ENCODE measurements at places on chromosomes 11 and 22.

GRCh38 chr11:14971865-14972580 is at the start of gene CALCA:
CALCA (minus strand) TSS chr11:14972351; CDS start chr11:14971192, 1,159 bp downstream.
- DNase-seq, result no peak

GRCh38 chr11:123822032-123822431 is 15.9 kb upstream of the OR6M1 start:
- no peak for DNase-seq

GRCh38 chr22:25712661-25713400 is 29.2 kb upstream of the MYO18B start:
- no peak for DNase-seq

- DNase-seq, result no peak
Measured at GRCh38 chr22:40323681-40324171, 22.6 kb upstream of the ADSL start.

DNA sequence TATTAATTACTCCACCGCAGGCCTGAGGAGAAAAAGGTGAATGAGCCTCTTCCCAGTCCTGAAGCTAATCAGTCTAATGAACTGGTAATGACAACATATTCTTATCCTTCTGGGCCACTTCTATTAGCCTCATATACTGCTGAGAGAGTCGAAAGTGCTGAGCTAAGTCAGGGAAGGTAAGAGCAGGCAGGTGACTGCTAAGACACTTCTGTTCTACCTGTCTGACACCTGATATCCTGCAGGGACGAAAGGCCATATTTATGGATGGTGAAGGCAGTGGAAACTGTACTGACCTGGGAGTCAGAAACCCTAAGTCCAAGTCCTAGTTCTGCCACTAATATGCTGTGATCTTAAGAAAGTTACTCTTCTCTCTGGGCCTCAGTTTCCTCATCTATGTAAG is 3.5 kb downstream of the TBC1D10A start:
- DNase-seq, result no peak

DNA sequence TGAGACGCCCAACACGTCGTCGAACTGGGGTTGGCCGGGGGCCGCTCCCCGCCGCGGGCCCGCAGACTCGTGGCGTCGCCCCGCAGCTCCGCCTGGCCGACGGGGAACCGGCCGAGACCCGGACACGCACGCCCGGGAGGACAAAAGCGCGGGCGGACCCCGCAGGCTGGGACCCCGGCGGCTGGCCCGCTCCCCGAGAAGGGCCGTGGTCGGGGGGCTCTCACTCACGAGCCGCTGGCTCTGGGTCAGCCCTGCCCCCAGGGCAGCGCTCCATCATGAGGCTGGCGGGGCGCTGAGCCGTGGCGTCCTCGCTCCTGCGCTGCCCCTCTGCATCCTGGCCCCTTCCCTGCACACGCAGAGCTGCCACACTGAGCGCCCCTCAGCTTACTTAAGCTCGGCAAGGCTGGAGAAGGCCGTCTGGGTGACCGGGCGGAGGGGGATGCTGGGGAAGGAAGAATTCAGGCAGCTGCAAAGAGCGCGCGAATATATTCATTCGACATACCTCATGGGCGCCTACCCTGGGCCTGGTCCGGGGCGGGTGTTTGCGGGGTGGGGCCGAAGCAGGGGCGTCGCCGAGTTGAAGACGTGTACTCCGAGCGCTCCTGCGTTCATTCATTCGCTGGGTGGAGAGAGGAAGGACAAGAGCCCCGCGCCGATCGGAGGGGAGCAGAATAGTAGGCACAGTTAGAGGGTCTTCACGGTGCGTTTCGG is 579 bp upstream of the CYB5R2 start:
- no peak for DNase-seq

DNA sequence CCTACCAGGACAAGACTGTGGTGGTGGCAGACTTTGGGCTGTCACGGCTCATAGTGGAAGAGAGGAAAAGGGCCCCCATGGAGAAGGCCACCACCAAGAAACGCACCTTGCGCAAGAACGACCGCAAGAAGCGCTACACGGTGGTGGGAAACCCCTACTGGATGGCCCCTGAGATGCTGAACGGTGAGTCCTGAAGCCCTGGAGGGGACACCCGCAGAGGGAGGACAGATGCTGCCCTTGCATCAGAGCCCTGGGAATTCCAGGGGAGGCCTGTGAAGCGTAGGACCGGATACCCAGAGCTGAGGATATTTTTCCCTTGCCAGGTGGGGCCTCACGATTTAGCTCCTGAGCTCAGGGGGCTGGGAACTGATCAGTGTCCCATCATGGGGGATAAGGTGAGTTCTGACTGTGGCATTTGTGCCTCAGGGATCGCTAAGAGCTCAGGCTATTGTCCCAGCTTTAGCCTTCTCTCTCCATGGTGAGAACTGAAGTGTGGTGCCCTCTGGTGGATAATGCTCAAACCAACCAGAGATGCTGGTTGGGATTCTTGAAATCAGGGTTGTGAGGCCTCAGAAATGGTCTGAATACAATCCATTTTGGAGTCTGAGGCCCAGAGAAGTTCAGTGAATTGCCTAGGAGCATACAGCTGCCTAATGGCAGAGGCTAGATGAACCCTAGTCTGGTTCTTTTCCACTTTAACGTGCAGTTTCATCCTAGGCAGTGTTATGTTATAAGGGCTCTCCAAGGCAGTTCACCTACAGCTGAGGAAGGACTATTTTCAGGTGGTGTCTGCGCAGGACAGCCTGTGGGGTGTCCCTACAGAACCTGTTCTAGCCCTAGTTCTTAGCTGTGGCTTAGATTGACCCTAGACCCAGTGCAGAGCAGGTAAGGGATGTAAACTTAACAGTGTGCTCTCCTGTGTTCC is 19.5 kb downstream of the PIK3IP1 start:
- no peak for DNase-seq

- no peak for DNase-seq
Measured at GRCh38 chr11:120884154-120885020, 139.5 kb upstream of the TBCEL start.

GRCh38 chr11:34809191-34810106 is 106.7 kb downstream of the APIP start:
- no peak for DNase-seq

DNA sequence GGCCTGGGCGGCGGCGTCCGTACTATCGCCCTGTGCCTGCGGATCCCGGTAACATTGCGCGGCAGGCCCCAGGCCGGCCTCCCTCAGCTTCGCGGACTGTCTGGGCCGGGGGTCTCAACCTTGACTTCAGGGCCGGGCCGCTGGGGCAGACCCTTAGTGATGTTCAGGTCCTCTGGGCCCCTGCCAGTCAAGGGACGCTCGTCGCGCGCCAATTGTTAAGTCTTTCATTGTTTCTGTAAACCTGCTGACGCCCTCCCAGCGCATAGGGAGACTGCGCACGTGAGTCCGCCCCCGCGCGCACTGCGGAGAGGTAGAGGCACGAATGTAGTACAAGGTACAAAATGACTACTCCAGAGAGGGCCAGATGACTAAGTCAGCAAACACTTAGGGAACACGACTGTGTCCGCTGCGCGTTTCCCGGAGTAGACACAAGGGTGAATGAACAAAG is 451 bp upstream of the HDHD5 start:
- DNase-seq, result no peak

- no peak for DNase-seq
Measured at GRCh38 chr22:33050614-33051182, 7.5 kb downstream of the SYN3 start.

GRCh38 chr11:122209619-122210366 is 93.8 kb upstream of the BLID start:
- DNase-seq, result no peak

DNA sequence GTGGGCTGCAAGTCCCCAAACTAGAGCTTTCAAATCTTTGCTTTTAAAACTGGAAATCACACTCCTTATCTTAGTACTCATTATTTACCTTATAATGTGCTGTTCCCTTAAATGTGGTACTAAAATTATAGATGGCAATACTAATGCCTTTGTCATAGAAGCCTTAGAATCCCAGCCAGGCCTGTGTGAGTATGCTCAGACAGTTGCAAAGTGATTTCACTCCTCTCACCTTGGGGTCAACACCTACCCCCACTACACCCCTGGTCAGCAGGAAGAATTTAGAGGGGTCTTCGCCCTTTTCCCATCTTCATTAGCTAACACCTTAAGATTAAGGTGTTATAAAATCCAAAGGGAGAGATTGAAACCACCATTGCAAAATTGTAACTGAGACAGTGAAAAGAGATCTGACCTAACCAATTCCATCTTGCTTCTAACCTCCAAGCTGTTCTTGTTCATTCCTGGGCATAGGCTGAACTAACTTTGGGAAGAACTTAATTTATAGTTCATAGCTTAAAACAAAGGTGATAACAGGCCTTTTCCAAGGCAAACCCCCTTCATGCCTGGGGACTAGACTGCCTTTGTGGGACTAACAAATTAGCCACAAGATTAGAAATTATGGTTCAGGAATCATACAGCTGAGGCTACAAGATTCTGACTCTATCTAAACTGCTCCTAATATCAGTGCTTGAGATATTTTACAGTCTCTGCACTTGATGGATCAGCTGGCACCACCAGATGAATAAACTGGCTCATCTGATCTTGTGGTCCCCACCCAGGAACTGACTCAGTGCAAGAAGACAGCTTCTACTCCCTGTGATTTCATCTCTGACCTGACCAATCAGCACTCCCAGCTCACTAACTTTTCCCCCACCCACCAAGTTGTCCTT is 10.4 kb upstream of the MRPL17 start:
- DNase-seq, result peak; percentile 66

DNA sequence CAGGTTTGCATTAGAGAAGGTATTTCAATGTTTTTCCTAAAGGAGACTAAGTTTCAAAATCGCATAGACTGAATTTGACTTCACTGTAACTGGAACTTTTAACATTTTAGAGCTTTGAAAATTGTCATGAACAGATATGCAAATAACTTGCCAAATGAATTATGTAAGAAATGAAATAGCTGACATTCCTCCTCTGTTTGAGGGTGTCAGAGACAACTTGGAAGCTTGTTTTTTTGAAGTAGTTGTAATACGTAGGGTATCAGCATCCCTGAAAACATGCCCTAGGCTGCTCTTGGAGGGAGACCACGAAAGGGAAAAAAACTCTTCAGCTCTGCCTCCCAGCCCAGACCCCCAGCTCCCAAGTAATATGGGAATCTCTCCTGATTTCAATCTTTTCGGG is 41.3 kb upstream of the CCDC179 start:
- no peak for DNase-seq

DNA sequence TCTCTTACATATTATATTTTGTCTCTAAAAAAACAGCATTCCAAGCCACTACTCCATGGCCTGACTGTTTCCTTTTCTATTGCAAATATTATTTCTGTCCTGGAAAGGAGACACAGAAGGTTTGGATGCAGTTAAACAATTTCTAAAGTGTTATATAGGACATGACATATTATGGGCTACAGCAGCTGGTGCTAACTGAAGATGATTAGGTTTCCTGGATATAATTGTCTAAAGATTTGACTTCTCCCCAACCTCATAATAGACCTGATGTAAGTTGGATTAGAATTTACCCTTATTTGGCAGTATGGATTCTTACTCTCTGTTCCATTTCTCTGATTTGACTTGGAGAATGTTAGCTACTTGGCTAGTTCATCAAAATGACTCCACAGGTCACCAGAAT is 90.2 kb downstream of the BBOX1 start:
- no peak for DNase-seq

DNA sequence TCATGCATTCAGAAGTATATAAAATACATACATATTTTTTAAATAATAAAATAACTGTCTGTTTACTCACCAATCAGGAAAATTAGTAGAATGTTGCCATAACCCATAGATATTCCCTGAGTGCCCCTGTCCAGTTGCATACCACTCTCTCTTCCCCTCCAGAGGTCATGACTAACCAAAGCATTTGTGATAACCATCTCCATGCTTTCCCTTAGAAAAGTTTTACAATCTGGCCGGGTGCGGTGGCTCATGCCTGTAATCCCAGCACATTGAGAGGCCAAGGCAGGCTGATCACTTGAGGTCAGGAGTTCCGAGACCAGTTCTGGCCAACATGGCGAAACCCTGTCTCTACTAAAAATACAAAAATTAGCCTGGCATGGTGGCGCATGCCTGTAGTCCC is 33.2 kb upstream of the LDHA start:
- no peak for DNase-seq

DNA sequence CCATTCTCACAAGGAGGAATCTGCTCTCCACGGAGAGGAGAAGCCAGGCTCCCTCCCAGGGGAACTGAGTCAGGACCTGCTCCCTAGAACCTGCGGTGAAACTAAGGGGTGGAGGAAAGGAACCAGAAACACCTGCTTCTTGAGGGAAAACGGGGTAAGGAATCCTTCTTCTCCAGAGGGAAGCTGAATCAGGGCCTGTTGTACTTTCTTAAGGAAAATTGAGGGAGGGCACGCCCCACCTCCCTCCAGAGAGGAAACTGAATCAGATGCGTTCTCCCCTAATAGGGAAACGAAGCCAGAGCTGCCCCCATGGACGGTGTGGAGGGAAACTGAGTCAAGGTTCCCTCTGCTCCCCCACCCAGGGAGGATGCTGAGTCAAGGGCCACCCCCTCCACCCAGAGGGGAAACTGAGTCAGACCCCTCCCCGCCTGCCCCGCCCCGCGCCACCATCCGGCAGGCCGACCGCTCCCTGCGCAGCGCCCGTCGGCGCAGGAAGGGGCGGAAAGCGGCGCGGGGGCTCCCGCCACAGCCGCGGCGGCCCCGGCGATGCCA is 393 bp downstream of the RELA start:
- DNase-seq, result no peak

DNA sequence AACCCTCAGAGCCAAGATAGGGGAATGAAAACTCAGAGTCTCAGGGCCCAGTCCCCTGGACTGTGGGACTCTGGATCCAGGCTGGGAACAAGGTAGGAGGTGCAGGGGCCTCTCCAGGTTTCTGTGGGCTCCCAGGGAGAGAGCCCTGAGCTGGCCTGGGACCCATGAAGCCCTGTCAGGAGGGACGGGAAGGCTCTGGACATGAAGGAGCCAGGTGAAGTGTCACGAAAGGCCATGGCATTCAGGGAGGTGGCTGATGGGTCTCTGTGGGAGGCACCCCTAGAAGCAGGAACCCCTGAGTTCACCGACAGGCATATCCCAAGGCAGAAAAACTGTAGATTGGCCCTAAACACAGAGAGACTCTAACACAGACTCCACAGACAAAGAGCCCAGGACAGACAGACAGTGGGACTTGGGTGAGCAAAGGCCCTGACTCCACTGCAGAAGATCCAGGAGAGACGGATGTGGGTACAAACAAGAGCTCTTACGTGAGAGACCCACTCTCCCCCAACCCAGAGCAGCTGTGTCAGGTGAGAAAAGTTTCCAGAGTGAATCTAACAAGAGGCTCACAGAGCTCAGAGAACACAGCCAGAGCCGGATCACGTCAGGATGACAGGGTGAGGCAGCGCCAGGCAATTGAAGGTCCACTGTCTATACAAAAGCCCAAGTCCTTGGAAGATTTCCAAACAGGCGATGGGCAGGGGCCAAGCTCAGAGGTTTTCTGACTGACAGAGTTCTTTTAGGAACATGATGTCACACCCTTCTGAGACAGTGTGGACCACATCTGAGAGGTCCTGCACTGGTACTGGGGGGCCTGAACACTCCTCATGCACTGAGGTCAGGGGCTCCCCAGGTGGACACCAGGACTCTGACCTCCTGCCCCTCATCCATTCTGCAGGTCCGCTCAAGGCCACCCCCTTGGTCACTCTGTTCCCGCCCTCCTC is 27.4 kb downstream of the IGLL5 start:
- no peak for DNase-seq

- DNase-seq, result no peak
Measured at GRCh38 chr11:82024760-82025159, 708.9 kb downstream of the FAM181B start.

GRCh38 chr11:133041928-133042882 is 490.1 kb downstream of the OPCML start:
- no peak for DNase-seq

Data from SK-N-MC (cell line).